Activated naive CD4-positive, alpha-beta T cell treated with anti-CD3 and anti-CD28 coated beads, Interleukin-2, amount 50 U/mL, for 72 hours (primary cell): ENCODE measurements at places on chromosomes 5 and 9. TPM values are rescaled to one million over a fixed set of nuclear protein-coding genes. Genes with fewer than 3 reads are reported as not detected.

The SLC4A9 gene
- 0.25 TPM for total RNA-seq

The CAPSL gene
- total RNA-seq = 3.5 TPM

The PRR7 gene
- 11.4 TPM for total RNA-seq

GRCh38 chr5:99247346-99247745 is 318.5 kb upstream of the CHD1 start:
- DNase-seq = no peak

DNA sequence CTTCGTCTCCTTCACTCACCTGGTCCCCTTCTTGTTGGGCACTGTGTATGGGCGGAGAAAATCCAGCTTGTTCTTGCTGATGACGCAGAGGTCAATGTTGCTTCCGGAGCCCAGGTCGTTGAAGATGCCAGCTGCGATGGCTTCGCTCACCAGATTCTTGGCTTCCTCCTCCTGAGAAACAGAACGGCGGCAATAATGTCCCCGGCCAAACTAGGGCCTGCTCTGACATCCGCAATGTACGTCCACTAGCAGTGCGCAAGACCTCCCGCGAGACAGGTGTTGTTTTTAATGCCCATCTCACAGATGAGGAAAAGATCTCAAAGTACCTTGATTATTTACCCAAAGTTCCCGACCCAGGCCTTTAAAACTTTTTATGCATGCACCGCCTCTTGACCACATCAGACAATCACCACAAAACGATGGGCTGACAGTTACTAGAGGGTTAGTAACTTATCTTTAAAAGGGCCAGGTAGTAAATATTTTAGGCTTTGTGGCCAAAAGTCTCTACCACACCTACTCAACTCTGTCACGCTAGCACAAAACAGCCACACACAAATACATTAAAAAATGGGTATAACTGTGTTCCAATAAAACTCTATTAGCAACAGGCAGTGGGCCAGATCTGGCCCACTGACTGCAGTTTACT is 58.4 kb downstream of the PSMB7 start:
- DNase-seq = no peak
